Astrocyte of the spinal cord (primary cell): ENCODE measurements at places on chromosomes 3 and 15.

- peak; percentile 58 for DNase-seq
Measured at GRCh38 chr15:70569091-70569713, 194.2 kb downstream of the UACA start.

- no peak for DNase-seq
Measured at GRCh38 chr3:11616551-11616950, 27.2 kb downstream of the VGLL4 start.

DNA sequence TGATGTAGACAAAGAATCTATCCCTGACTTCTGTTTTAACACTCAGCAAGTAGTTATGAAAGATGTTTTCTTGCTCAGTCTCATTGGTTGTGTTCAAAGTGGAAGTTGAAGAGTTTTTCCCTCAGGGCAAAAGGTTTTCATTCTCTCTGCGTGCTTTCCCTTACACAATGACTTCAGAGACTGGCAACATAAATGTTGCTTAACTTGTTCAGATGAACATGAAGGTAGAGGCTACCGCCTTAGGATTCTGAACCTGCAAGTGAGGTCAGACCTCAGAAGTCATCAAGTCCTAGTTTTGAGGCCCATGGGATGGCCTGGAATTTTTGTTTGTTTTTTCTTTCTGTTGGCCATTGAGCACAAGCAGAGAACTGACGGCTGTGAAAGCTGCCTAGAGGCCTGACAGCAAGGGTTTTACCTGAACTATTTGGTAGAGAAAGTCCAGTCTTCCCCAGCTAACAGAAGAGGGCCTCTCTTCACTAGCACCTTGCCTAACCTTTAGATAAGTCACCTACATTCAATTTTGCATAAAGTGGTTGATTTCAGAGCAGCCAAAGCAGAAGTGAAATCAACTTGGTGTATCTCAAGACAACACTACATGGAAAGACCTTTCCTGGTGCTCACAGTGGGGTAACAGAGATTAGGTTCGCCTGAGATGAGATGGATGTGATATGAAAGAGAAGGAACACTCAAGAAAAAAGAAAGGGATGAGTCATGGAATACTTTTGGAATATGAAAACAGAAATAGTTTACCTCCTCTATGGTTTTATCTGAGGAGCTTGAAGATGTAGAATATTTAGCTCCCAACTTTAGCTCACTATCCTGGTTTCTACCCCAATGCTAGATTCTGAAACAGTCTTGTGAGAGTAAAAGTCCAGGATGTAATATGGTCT is 53.6 kb upstream of the AP4E1 start:
- no peak for DNase-seq

- peak; percentile 77 for DNase-seq
Measured at GRCh38 chr3:197466586-197467399, 89.0 kb downstream of the BDH1 start.

DNA sequence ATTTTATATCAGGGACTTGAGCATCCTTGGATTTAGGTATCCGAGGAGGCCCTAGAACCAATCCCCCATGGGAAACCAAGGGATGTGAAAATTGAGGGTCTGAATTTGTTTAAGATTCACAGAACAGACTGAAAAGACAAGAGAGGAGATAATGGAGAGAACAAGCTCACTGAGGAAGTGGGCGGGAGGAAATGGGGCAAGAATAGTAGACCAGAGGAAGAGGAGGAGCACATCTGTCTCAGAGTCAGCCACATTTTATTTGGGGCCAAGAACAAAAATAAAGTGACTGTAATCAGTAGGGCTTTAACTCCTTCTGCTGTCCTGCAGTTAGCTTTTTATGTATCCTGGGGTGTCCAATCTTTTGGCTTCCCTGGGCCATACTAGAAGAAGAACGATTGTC is 63.8 kb downstream of the BLM start:
- no peak for DNase-seq

DNA sequence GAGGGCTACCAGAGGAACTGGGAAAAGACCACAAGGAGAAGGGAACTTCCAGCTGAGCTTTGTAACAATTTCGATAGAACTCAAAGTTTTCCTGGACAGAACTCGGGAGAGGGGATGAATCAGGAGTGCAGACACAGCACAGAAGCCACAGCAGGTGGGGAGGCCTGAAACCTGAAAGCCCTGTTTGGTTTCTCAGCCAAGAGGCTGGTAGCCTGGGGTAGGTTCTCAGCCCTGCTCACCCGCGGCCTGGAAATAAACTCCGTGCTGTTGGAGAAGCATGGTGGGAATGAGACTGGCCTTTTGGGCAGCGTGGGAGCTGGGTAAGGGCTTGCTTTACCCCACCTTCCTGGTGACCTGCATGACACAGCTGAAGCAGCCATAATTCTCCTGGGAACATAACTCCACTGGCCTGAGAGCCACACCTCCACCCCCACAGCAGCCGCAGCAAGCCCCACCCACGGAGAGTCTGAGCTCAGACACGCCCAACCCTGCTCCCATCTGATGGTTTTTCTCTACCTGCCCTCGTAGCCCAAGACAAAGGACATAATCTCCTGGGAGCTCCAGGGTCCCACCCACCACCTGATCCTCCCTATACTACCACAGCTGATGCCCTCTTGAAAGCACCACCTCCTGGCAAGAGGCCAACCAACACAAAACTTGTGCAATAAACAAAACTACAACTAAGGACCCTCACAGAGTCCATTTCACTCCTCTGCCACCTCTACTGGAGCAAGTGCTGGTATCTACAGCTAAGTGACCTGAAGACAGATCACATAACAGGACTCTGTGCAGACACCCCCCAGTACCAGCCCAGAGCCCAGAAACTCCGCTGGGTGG is 52.5 kb upstream of the CHRM5 start:
- no peak for DNase-seq

- peak; percentile 15 for DNase-seq
Measured at GRCh38 chr15:73231661-73232419, 136.9 kb downstream of the HCN4 start.

DNA sequence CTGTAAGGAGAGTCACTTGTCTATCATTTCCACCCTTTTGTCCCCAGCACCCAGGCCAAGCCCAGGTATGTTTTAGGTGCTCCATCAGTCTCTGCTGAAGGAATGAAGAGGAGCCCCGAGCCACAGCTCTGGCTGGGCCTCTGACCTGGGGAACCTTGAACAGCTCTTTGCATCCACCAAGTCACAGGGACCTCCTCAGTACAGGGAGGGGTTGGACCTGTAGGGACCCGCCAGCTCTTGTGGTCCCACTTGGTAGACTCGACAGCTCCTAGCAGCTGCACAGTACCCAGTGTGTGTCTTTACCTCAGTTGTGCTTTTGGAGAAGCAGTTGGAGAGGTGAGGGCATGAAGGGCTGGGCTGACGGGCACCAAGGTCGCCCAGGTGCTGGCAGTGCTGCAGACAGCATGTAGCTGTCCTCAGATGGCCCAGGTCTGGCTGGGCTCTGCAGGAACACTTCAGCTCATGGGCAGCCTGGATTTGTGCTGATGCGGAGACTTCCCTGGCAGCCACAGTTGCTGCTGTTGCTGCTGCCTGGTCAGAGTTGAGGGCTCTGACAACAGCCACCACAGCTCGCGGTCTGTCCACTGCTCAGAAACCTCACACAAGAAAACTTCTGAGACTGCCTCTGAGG is 123.6 kb downstream of the CACNA1D start:
- no peak for DNase-seq

- no peak for DNase-seq
Measured at GRCh38 chr3:43773273-43774094, 82.7 kb downstream of the ABHD5 start.

DNA sequence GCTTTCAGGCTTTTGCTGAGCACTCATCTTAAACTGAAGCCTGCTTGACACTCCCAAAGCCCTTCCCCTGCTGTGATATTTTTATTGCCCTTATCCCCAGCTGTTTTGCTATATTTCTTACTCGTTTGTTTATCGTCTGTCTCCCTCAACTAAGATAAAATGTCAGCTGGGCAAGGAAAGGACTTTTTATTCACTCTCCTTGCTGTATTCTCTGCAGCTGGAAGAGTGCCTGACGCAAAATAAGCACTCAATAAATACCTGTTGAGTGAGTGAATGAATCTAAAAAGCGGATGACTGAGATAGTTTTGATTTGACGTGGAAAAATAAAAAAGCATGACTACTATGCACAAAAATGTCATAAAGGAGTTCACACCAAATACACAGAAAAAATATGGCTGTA is 84.8 kb upstream of the POMGNT2 start:
- DNase-seq, result peak; percentile 77

- no peak for DNase-seq
Measured at GRCh38 chr3:197080344-197080743, 50.7 kb upstream of the MELTF start.

GRCh38 chr15:33664947-33665346 is 303.4 kb upstream of the CHRM5 start:
- DNase-seq, result no peak

GRCh38 chr3:32200490-32200889 is 38.0 kb upstream of the CMTM8 start:
- DNase-seq, result peak; percentile 21

DNA sequence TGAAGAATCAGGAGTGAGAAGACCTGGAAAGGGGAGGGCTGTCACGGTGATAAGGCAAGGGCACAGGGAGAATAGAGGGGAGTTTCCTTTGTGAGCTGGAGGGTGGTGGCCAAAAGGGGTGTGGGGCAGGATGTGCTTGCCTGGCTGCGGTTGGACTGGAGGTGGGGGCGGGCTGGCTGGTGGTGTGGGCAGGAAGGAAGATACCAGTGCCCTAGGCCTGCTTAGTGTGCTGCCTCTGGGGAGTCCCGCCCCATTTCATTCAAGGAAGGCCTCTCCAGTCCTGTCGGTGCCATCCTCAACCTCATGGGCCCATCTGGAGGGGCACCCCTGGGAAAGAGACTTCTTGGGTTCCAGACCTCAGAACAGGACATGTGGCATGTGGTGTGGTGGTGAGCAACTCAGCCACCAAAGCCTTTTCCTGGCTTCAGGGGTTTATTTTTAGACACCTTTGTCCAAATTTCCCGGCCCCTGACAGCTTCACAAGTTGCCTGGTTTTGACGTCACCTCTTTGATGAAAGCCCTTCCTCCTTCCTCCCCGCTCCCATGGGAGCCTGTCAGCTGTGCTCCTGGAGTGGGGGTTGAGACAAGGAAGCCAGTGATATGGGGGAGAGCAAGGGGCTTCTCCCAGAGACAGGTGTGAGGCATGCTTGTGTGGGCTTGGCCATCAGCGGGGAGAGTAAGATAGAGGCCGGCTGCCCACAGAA is 15.6 kb downstream of the TEX264 start:
- DNase-seq, result no peak

DNA sequence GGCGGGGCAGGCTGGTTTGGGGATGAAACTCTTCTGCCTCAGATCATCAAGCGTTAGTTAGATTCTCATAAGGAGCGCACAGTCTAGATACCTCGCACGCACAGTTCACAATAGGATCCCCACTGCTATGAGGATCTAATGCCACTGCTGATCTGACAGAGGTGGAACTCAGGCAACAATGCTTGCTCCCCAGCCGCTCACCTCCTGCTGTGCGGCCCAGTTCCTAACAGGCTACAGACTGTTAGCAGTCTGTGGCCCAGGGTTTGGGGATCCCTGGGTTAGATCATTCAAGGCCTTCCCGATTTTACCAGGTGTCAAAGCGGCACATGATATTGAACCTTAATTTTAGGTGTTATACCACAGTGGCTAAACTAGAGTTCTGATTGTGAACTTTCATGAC is 232.8 kb downstream of the UBE2E2 start:
- no peak for DNase-seq

DNA sequence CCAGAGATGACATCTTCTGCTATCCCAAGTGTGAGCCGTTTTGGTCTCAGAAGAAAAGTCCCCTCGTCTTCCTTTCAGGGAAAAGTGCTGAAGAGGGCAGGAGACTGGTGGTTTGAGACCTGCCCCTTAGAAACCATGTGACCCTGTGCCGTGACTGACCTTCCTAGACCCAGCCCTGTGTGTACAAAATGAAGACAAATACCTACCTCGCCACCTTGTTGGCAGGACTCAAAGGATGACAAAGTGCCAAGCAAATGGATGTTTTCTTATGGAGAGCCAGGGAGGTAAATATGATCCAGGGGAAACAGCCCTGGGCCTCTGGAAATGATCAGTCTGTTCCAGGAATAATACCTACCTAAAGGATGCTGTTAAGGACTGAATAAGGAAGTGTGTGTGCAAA is 41.3 kb downstream of the FAM174B start:
- no peak for DNase-seq

- no peak for DNase-seq
Measured at GRCh38 chr3:172102123-172102882, 62.9 kb downstream of the FNDC3B start.

DNA sequence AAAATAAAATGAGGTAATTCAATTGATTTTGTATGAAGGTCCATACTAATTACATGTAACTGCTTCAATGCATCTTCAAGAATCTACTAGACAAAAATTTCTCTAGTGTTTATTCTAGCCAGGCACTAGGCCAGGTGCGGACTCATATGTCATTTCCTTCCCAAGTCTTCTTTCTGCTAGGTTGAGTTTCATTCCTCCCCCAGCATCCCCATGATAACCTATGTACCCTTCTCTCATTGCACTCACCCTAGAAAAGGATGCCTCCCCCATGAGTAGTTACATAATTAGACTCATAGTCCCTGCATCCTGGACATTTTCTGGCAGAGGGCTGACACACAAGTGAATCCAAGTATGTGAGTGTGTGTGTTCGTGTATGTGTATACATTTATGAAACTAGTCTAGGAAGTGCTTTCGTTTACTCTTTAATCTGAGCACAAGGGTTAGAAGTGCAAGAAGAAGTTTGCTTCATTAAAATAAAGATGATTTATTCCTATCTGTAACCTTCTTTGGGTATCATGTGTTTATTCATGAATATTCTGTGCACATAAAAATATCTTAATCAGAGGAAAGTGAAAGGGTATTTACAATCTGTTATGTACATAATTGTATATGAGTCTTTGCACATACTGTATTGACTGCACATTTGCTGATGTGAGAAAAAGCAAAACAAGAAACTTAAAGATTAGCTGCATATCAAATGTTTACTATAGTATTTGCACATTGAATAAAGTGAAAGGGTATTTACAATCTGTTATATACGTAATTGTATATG is 585.6 kb upstream of the ZNF717 start:
- DNase-seq, result no peak

DNA sequence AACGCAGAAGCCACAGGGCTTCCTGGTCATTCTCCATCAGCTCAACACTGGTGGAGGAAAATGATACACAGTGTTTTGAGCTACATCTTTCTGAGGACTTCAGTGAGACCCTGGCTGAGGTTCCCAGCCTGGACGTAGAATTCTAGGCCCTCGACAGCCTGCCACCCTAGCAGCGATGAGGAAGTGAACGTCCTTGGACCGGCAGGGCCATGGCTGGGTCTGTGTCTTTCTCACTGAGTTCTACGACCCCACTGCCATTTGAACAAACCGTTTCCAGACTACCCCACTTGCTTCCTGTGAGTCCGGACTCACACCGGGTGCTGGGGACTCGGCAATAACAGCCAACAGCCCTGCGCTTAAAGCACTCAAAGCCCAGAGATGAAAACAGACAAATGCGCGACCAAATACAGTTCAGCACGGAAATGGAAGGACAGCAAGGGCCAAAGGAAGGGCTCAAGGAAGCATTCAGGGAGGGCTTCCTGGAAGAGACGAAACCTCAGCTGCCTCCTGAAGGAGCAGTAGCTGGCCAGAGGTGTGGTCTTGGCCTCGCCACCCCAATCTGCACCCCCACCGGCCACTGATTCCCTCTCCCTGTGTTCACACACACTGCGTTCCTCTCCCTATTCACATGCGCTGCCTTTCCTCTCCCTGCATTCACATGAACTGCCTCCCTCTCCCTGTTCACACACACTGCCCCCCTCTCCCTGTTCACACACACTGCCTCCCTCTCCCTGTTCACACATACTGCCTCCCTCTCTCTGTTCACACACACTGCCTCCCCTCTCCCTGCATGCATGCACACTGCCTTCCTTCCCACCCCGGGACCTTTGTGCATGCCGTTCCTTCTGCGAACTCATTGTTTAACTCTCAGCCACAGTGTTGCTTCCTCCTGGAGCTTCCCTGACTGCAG is 136.3 kb upstream of the PRR20G start:
- DNase-seq, result no peak

GRCh38 chr15:41914411-41914810 is 20.6 kb upstream of the SPTBN5 start:
- DNase-seq, result no peak
